ENCODE measurements at places on chromosomes 16 and 17. TPM values are rescaled to one million over a fixed set of nuclear protein-coding genes. Genes with fewer than 3 reads are reported as not detected.

SPATA22 gene
- total RNA-seq: 0.39 TPM

STH gene
- total RNA-seq: not detected

CCL13 gene
- 40.8 TPM for total RNA-seq

KRT33A gene
- not detected for total RNA-seq

UNC45B gene
- total RNA-seq: not detected

SLC9A5 gene
- total RNA-seq: 2.0 TPM

GUCY2D gene
- not detected for total RNA-seq

TBC1D3 gene
- total RNA-seq: not detected

TEX14 gene
- total RNA-seq: 0.21 TPM

GRCh38 chr17:1977583-1978395, 47.3 kb downstream of the RTN4RL1 start:
- DNase-seq: no peak

GRCh38 chr17:50519141-50519834, 11.0 kb downstream of the MYCBPAP start:
- DNase-seq: no peak

DNA sequence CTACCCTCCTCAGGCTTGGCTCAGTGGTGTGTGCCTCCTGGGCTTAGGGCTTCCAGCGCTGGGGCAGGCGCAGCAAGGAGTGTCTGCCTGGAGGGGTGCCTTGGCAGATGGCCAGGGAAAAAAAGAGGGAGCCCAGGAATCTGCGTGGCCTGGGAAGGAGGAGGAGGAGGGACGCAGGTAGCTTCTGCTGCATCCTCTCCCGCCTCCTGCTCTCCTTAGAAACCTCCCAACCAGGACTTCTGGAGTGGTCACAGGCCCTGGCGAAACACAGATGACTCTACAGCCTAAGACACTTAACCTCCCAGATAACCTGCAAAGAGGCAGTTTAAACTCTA, 7.3 kb upstream of the BCAR1 start:
- DNase-seq: no peak

DNA sequence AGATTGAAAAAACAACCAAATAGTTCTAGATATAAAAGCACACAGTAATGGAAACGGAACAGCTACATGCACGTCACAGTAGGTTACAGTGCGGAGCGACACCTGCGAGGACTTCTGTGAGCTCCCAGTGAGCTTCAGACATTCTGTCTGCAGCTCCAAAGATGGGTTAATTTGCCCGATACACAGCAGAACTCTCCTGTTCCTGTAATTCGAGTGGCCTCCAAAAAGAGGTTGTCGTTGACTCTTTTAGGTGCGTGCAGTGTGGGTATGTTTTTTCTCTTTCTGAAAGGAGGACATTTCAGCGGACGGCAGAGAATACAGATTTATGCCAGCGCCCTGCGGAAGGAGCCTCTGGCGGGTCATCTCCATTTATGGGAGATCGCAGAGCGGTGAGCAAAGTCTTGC, 2.9 kb downstream of the OR1F1 start:
- no peak for DNase-seq

- no peak for DNase-seq
Observed at GRCh38 chr16:53872248-53873221, 168.6 kb downstream of the FTO start.

GRCh38 chr17:66349521-66350254, 47.3 kb downstream of the PRKCA start:
- DNase-seq: no peak

DNA sequence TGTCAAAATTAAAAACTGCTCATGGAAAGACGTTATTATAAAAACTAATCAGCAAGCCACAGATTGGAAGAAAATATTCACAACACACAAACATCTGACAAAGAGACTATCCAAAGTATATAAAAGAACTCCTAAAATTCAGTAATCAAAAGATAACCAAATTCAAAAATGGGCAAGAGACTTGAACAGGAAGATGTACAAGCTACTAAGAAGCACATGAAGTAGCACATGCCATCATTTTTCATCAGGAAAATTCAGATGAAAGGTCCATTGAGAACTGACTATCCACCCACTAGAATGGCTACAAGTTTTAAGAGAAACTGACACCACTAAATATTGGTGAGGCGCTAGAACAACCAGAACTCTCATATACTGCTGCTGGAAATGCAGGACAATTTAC, 3.4 kb upstream of the HLF start:
- DNase-seq: no peak

DNA sequence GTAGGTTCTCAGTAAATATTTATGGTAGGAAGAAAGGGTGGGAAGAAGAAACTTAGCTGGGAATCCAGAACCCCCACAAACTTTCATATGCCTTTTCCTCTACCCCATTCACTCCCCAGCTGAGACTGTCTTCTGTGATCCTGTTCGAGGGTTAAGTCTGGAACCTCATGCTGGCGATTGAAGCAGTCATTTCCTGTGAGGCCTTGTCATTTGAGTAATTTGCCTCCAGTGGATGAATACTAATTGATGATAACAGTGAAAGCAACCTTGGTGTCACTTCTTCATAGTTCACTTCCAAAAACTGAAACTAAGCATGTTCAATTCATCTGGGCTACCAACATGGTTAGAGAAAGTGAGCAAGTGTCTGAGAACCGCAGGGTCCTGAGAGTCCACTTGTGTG, 401.2 kb downstream of the CDH13 start:
- no peak for DNase-seq

GRCh38 chr17:34581446-34582184, 2.2 kb downstream of the TMEM132E start:
- no peak for DNase-seq

- peak; percentile 55 for DNase-seq
Observed at GRCh38 chr17:31394544-31394943, 3.1 kb downstream of the RAB11FIP4 start.

DNA sequence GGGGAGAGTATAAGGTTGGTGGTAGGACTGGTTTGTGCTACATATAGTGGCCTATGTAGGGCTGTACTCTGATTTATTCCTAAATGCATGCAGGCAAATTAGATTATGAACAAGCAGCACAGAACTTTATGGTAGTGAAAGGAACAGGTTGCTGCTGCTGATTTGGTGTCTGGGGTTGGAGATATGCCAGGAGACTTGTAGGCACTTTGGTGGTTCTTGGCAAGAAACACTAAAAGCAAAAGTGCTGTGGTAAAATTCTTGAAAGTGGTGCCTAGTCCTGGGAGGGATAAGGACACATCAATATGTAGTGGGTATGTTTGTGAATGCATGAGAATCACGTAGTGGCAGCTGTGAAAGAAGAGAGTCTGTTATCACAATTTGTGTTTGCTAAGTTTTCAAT, 2126.0 kb downstream of the TP53TG3F start:
- DNase-seq: no peak

GRCh38 chr16:68088130-68088972, 3.2 kb downstream of the NFATC3 start:
- DNase-seq: no peak

- DNase-seq: no peak
Observed at GRCh38 chr16:82476786-82477185, 150.0 kb upstream of the CDH13 start.

DNA sequence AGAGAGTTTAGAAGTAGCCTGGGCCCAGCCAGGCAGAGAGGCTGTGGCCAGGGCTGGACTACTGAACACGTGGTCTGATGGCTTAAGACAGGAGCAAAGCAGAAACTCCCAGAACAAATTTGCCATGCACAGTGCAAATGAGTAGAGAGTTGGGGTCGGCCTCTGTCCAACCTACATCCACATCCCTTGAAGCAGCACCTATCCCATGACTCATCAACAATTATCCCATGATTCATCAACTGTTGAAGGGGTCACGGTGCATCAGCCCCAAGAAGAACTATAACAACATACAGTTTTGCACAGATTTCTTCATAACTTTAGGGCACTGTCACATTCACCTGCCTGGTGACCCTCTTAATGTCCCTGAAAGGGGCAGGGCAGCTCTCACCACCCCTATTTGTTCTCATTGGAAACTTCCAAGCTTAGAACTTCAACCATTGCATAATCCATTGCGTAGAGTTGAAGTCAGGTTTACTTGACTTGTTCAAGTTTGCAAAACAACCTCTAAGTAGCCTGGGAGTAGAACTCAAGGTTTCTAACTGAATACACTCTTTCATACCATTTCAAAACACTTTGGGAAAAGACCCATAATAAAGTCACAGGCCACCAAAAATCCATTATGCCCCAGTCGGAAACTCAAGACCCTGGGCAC, 235.2 kb upstream of the CDH5 start:
- DNase-seq: no peak

DNA sequence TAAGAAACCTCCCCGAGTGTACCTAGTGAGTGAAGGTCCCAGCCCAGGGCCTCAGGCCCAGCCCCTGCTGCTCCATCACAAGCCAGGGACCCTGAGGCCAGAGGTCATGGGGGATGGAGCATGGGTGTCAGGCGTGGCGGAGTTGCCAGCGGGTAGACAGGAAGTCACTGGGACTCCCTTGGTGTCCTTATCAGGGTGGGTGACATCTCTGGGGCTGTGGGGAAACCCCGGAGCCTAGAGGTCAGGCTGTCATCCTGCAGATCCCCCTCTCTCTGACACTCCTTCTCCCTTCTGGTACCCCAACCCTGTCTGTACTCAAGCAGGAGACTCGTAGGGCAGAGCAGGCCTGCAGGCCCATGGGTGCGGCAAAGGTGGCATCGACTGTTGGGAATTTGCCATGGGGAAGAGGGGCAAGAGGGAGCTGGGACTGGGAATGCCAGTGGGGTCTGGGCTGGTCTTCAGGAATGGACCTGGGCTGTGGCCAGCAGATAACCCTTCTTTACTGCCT, 10.8 kb upstream of the ADGRG1 start:
- DNase-seq: no peak

- DNase-seq: no peak
Observed at GRCh38 chr16:57894390-57895080, 76.4 kb downstream of the CNGB1 start.

GRCh38 chr16:3971706-3972105, 91.2 kb upstream of the CREBBP start:
- no peak for DNase-seq

DNA sequence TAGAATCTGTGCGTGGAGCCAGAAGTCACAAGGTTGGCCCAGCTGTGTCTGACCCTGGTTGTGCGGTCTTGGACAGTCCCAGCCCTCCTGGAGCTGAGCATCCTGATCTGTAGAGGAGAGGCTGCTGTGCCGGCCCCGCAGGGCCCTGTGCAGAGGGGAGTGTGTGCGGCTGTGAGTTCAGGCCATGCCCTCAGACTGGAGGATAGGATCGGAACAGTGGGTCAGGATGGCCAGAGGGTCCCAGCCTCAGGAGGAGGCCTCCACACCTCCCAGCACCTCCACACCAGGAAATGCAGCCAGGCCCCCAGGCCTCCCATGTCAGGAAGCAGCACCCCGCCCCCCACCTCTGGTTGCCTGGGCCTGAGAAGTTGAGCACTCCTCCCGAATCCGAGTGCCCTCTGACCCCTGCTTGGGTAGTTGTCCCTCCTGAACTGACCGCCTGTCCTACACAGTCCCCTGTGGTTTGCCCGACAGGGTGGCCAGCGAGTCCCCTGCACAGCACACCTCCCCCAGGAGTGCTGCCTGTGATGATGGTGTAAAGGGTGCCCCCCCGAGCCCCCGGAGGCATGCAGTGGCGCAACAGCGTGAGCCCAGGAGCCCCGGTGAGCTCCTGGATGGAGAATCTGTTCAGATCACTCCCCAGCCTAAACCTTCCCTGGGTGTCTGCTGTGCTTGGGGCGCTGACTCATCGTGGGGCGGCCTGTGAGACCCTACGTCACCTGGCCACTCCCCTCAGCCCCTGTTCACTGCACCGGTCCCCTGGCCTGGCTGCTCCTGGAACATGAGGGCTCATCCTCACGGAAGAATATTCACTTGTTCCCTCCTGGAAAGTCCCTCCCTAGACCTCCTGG, 285.2 kb downstream of the SEC14L1 start:
- DNase-seq: peak; percentile 71

- no peak for DNase-seq
Observed at GRCh38 chr17:16880121-16880842, 91.6 kb downstream of the TNFRSF13B start.

DNA sequence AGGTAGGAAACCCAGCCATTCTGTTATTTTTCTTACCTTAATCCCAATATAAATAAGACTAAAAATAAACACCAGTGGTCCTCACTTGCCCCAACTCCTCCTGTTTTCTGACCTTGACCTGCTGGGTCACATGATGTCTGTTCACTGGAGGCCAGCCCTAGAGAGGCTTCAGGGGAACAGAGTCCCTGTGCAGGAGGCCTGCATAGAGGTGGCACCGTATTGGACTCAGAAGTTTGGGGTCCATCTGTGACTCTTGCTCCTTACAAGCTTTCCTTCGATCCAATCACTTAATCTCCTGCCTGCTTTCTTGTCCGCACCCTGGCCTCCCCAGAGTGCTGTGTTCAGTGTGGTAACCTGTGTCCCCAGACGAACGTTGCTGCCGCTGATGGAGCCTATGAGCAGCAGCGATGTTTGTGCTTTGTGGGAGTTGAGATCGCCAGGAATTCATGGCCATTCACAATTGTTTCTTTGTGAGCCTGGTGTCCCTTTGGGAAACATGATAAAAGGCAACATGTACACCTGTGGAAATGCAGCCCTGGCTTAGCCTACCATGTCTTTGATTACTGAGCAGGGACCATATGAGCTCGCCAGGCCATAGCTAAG, 4.7 kb downstream of the IGSF6 start:
- DNase-seq: no peak

- no peak for DNase-seq
Observed at GRCh38 chr17:37399265-37399803, 7.3 kb downstream of the ACACA start.

Measured in tibial nerve (tissue), 4 donors.